ENCODE measurements at places on chromosomes 5 and 9.

GRCh38 chr5:58459146-58460001 lies 512 bp downstream of the PLK2 start:
- no peak for DNase-seq

DNA sequence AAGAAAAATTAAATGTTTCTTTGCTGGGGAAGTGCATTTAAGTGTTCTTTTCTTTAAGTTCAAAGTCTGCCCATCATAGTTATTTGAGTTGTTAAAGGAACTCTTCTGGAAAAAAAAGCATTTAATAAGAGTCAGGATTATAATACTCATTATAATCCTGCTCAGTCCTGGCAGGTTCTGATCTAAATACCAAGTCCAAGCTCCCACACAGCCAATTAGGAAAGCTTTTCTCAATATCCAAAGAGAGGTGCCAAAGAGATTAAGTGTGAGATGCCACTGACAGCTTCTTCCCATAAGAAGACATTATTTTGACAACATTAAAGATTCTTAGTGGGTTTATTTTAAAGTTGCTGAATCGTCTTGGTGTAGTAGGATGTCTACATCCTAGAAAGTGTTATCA lies 235.2 kb upstream of the DAB2 start:
- no peak for DNase-seq

GRCh38 chr9:14882090-14882489 lies 28.1 kb downstream of the FREM1 start:
- DNase-seq: no peak

GRCh38 chr5:138282920-138283742 lies 8.7 kb upstream of the GFRA3 start:
- DNase-seq: no peak

GRCh38 chr9:97510797-97511654 lies 9.6 kb downstream of the TMOD1 start:
- no peak for DNase-seq

DNA sequence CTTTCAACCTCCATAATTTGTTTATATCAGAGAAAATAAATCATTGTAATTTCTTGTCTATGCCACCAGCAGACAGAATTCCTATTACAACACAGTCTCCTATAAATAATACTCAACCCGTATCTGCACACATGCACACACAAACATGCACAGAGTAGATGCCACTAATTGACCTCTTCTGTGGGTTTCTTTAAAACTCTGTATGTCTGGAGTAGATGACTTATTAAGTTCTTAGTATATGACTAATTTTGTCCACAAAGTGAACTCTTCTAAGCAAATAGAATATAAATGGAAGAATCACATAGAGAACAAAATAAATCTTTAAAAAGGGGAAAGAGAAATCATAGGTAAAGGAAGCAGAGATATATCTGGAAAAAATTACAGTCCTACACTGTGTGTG lies 452.3 kb downstream of the MTRR start:
- no peak for DNase-seq

DNA sequence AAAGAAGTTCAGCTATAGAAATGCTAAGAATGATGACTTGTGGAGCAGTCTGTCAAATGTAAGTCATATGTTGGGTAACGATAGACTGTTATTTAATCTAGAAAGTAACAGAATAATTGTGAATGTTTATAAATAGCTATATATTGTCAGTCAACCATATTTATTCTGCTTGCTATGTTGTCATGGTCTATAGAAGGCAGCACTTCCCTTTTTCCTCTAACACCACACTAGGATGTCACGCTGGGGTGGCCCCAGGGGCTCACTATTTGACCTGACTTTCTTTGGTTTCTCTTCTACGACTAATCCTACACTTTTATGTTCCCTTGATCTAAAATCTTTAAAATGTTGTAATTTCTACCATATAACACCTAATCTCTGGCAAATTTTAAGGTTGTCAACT lies 20.5 kb downstream of the ERAP2 start:
- no peak for DNase-seq

DNA sequence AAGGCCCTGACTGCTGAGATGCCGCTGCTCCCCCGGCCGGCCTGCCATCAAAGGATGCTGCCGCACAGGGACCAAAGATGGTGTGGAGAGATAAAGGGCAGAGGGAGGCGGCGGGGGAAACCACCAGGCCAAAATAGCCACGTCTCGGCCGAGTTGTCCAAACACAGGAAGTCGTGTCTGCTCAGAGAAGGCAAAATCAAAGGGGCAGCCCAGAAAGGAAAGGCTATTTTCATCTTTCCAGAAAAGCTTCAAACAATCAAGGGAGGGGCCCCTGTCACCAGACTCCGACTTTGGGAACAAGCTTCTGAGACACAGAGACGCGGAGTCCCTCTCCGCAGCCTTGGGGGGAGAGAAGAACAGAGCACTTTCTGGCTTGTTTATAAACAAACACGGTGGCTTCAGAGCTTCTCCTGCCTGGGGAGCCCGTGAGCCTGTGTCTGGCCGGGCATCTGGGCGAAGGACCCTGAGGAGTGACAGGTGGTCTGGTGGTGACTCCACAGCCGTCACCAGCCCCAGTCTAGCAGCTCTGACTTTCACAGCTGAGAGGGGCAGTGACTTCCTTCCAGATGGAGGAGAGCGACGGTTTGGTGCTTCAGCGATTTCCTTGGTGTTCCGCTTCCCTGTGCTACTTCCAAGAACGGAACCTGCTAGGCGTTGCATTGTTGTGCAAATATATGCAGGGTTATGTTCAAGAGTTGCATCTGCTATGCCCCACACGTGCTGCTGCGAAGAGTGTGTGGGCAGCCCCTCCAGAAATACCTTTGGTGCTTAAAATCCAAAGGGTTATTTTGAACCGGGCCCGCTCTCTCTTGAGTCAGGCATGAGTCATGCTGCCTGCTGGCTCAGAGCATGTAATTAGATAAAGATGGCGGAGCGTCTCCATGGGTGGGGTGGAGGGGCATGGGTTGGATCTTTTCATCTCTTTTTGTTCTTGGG lies 24.0 kb downstream of the ADAMTSL2 start:
- peak; percentile 39 for DNase-seq

- no peak for DNase-seq
These were observed 636.4 kb downstream of the PRELID2 start for GRCh38 chr5:145198525-145199260.

DNA sequence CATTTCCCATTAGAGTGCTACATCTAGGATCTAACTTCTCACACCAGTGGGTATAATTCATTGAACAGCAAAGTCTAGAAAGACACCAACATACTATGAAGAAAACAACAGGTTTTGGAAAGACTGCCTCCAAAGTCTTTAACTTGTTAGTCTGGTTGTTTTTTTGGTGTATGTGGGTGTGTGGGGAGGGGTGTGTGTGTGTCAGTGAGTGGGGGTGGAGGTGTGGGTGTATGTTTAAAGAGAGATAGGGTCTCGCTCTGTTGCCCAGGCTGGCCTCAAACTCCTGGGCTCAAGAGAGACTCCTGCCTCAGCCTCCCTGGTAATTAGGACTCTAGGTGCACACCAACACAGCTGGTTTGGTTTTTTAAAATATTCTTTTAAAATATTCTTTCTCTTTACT lies 59.7 kb downstream of the AP3B1 start:
- no peak for DNase-seq

GRCh38 chr9:129983891-129984290 lies 59.1 kb downstream of the FNBP1 start:
- DNase-seq: no peak

- no peak for DNase-seq
These were observed 6.8 kb downstream of the HBEGF start for GRCh38 chr5:140339636-140340035.

DNA sequence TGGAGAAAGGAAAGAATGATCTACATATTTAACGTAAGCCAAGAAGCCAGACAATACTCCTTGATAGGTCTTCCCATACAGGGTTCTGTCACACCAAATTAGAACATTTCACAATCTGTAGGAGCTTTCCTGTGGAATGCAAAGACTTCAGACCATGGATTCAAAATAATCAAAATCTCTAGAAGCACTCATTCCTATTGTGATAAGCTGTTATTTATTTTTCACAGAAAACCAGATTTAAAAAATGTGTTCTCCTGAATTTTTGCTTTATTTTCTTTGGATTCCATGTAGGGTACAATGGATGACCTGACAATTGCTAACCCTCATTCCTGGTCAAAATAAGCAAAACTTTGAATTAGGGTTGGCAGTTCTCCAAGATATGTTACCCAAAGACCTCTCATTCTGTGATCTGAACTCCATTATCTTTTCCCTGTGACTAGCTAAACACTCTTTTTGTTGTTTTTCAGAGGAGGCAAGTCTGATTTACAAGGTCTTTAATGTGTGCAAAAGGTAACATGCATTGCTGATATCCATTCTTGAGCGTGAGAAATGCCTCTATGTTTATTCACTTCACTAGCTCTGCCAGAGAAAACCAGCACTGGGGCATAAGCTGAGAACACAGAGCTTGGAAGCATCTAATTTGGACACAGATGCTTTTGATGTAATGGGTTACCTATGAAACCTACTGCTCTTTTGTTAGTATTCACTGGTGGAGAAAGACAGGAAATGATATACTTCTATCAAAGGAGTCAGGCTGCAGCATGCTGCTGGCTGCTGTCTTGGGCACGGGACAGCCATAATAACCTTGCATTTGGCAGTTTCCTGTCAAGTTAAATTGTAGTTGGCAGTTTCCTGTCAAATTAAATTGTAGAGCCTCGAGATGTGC lies 31.4 kb downstream of the ACTBL2 start:
- no peak for DNase-seq

DNA sequence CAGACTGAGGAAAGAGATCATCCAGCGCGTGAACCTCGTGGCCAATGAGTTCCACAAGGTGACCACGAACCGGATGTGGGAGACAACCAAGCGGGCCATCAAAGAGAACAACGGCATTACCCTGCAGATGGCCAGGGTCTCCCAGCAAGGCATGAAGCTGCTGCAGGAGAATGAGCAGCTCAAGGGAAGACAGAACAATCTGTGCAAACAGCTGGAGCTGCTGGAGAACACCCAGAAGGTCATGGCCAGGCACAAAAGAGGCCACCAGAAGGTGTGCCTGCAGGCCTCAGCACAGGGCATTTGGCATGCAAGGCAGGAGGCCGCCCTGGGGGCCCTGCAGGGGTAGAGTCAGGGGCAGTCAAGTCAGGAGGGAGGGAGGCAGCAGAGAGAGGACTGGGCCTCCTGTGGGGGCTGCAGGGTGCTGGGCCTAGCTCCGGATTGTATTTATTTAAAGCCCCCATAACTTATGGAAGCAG lies 4.2 kb downstream of the PTRH1 start:
- DNase-seq: no peak

DNA sequence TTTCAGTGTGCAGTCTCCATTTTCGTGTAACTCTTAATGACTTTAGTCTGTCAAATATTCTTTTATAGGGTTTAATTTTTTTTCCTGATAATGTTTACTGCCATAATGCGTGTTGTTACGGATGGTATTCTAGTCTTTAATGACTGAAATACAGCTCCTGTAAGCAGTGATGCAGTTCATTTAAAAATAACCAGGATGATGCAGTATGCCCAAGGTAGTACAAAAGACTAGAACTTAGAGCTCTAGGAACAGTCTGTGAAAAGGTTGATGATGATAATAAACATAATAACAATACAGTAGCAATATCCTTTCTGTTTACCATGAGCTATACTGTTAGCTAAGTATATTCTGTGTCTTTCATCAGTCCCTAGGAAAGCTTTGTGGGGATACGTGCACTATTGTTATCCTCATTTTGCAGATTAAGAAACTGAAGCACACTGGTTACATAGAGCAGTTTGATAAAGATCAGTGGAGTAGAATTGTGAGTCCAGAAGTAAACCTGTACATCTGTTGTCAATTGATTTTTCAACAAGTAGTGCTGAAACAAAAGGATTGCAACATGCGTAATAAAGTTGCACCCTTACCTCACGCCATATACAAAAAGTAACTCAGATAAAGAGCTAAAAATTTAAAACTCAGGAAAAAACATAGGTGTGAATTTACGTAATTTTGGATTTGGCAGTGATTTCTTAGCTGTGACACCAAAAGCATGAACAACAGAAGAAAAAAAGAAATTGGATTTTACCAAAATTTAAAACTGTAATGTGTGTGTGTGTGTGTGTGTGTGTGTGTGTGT lies 64.5 kb downstream of the MTREX start:
- DNase-seq: no peak

GRCh38 chr5:79287380-79287779 lies 51.4 kb downstream of the JMY start:
- no peak for DNase-seq

DNA sequence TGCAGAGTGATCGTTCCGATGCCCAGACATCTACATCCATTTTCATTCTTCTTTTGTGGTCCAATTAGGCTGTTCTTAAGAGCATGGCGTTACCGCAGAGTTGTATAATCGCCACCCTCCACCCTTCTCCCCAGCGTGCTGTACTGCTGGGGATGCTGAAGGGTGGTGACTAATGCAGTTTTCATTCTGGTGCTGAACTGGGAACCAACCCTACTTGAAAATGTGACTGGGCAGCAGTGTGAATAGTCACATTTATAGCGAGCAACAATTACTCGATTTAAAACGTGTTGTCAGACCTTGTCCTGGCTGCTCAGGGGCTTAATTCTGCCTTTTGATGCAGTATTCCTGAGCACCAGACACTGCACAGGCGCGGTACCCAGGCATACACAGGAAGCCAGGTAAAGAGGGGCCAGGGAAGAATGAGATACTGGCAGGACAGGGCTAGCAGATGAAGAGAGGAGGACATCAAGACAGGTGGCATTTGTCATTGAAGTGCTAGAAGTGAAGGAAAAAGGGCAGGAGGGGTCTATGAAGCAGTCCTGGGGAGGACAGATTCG lies 719 bp upstream of the ISCA1 start:
- DNase-seq: no peak

GRCh38 chr9:123513554-123513953 lies 157.6 kb downstream of the CRB2 start:
- no peak for DNase-seq

DNA sequence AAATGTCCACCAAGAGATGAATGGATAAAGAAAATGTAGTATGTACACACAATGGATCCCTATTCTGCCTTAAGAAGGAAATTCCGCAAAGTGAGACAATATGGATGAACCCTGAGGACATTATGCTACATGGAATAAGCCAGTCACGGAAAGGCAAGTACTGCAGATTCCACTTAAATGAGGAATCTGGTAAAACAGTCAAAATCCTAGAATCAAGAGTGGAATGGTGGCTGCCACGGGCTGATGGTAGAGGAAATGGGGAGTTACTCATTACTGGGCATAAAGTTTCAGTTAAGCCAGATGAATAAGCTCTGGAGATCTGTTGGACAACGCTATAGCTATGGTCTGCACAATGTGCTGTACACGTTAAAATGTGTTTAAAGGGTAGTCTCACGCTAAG lies 47.2 kb downstream of the STK10 start:
- DNase-seq: no peak

DNA sequence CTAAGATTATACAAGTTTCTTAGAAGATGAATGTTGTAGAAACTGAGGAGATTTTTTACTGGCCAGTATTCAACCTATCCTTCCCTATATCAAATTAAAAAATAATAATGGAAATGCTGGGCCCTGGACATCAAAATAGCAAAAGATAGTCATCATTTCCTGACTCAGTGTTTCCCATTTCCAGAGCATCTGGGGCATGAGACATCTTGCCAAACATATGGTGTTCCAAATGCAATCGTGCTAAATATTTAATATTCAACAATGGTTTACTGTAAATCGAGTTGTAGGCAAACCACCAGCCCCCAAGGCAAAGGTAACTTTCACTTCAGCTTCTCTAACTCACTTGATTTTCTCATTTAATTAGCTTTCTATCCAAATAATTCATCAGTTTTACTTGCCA lies 152.9 kb downstream of the FRMD3 start:
- DNase-seq: no peak

Data from substantia nigra (tissue), 51 donors.